CD8-positive, alpha-beta memory T cell (primary cell): ENCODE measurements at places on chromosomes 2 and 18.

GRCh38 chr2:196399722-196400691, 228.6 kb upstream of the STK17B start:
- DNase-seq = no peak

DNA sequence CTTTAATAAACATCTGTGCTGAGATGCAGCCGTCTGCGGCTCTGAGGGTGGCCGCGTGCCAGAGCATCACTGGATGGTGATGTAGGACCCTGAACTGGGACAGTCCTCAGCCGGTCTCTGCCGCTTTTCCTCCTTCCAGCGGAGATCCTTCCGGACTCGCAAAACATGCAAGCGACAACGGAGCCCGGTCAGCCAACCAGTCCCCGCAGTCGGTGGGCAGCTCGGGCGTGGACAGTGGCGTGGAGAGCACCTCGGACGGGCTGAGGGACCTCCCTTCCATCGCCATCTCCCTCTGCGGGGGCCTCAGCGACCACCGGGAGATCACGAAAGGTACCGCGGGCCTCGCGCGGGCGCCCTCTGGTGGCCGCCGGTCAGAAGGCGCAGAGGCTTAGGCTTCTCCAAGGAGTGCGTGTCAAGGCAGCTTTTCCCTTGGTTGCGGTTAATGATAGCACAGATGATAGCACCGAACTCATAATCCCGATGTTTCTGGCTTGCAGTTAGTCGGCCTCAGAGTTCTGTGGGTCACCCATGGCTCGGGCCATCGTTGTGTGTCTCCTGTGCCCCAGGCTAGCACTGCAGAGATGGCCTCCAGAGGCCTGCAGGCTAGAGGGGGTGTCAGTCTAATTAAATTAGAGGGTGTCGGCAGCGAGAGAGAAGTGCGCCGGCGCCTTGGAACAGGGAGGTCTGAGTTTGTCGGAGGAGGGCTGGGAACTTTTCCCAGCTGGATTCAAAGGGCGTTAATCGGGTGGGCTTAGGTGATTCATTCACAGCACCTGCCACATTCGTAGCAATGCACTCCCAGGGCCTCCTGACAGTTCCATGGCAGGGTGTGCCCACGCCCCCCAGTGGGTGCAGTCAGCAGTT, 38.5 kb downstream of the LPIN1 start:
- DNase-seq = peak; percentile 53

GRCh38 chr2:187294043-187294442, 154.0 kb downstream of the CALCRL start:
- no peak for DNase-seq

DNA sequence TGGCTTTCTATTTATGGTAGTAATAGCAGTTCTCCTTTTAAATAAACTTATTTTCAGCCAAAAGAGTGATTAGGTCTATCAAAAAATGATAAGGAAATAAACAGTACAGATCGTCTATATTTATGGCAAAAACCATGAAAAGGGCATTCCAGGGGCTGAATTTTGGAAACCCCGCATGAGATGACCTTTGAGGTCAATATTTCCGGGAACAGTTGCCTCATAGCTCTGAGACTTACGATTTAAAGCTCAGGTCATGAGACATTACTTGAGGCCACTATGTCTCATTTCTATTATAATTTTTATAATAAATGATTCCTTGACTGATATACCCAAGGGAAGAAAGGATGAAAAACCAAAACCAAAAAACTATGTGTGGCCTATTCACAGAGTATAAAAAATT, 101.1 kb downstream of the LDLRAD4 start:
- no peak for DNase-seq

DNA sequence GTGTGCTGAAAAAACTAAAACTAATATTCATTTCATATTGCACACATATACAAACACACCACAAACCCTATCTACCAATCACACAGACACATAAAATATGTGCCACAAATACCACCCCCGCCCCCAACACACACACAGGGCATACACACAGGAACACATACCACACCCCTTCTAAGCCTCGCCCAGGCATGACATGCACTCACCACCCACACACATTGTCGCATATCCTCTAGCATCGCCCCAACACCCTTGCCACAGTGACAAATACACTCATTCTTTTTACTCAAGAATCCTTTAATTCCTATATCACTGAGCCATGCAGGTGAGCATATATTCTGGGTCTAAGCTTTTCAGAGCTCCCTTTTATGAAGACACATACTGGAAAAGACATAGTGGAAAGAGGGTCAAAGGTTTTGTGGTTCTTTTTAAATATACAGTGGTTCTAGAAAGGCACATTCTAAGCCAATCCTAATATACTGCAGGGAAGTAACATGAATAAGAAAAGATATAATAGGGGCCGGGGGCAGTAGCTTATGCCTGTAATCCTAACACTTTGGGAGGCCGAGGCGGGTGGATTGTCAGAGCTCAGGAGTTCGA, 24.5 kb upstream of the LCLAT1 start:
- peak; percentile 61 for DNase-seq

DNA sequence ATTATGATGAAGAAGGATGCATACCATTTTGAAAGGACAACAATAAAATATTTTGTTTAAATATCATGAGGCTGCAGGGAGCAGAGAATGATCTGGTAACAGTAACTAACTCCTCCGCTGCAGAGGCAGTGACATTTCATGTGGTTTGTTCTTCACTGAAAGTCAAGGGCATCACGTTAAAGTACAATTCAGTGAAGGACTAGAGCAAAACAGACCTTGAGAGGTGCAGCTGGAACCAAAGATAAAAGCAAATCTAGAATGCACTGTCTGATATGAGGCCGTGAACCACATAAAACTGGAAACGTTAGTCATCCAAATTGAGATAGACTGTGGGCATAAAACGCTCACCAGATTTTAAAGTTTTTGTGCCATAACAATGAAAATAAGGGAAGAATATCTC, 522.9 kb upstream of the TNP1 start:
- no peak for DNase-seq

DNA sequence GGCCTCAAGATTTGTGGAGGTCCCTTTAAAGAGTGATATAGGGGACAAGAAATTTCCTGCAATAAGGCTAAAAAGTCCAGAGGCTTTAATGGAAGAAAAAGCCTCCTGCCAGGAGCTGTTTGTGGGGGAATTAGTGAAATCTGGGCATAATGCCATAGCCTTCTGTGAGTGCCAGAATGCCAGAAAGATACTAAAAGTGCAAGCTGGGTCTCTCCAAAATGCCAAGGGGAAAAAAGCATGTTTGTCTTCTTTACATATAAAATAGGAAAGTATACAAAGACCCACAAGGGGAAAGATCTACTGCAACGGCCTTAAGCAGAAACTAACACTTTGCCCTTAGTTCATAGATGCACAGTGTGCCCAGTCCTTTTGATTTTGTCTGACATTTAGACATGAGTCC, 647.7 kb upstream of the ZNF804A start:
- DNase-seq = no peak

GRCh38 chr2:19360266-19360965, 2.0 kb upstream of the OSR1 start:
- no peak for DNase-seq

DNA sequence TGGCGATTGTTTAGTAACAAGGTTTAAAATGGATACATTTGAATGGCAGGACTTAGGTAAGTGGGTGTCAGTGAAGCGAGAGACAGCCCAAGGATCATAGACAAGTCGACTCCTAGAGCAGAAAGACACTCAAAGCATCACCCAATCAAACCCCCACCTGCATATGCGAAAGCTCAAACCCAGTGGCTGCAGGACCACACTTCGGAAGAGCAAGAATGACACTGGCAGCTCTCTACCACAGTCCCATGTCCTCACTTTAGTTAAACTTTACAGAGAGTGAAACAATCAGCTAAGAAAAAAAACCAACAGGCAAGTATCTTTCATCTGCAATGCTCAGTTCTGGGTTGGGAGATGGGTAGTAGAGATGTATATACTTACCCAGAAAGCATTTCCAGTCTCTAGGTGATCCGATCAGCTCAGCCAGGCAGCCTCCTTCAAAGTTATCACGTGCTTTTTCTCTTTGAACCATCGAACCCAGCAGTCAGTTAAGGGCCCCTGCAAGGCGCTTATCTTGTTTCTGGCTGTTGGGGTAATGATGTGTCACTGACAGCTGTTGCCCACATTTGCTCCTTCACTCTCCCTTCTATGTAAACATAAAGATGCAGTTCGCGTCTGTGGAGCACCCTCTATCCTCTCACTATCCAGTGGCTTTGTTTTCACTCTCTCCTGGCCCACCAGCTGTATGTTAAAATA, 357.5 kb upstream of the ID2 start:
- no peak for DNase-seq
